Activated CD4-positive, alpha-beta T cell treated with anti-CD3 and anti-CD28 coated beads, Interleukin-2, amount 50 U/mL, for 1 hour (primary cell): ENCODE measurements at places on chromosomes 3 and 15.

GRCh38 chr3:127746400-127747057, 73.8 kb downstream of the ABTB1 start:
- DNase-seq, result no peak

DNA sequence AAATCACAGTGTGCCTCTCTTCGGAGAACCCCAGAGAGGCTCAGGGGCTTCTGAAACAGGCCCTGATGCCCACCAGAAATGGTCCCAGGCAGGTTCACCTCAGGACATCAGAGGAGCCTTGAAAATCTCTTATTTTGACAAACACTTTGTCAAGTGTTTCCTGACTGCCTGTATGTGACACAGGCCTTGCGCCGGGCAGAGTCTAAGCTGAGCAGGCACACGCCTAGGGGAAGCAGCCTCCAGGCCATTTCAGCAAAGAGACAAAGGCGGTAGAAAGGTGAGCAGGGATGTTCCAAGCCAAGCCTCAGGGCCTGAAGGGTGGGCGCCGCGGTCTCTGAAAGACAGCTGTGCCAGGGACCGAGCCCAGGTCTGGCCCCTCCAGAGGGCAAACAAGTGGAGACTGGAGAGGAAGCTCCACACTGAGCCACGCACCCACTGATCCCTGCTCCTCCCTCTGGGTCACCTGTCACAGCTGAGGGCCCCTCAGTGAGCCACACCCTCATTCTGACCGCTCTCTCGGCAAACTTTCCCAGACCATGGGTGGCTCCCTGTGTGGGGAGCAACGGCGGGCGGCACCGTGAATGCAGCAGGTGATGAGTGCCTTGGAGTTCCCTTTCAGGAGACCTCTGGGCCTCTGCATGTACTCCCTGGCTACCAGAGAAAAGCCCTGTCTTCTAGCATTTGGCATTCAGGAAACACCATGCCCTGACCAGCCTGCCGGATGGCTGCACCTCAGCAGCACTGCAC, 136.1 kb downstream of the ADAMTS17 start:
- no peak for DNase-seq

DNA sequence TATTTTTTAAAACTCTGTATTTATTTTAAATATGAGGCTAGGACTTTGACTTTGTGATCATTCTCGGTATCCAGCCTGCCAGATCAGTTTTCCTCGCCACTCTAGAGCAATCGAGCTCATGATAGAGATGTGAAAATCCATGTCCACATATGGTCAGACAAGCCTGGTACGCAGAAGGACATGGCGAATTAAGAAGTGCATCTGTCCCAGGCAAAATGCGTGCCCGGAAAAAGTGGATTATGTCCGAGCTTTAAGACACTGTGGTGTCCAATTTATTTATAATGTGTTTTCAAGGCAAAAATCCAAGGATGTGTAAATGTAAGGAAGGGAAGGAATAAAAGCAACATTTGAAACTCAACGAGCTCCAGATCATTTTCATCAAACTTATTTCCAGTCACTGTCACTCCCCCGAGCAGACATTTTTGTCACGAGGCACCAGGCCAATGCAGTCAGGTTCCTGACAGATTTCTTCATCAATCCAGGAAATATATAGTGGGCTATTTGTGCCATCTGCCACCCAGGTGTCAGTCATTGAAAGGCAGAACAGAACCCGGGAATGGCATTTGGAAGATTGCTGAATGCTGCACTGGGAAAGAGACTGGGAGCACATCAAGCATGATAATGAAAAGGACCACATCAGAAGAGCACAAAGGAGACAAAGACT, 825.7 kb downstream of the SQOR start:
- no peak for DNase-seq

GRCh38 chr3:36688815-36689214, 75.5 kb downstream of the DCLK3 start:
- DNase-seq, result no peak

GRCh38 chr15:51263116-51263515, 75.3 kb downstream of the CYP19A1 start:
- no peak for DNase-seq
